Endothelial cell (in vitro differentiated cells): ENCODE measurements at places on chromosomes 7 and 10.

DNA sequence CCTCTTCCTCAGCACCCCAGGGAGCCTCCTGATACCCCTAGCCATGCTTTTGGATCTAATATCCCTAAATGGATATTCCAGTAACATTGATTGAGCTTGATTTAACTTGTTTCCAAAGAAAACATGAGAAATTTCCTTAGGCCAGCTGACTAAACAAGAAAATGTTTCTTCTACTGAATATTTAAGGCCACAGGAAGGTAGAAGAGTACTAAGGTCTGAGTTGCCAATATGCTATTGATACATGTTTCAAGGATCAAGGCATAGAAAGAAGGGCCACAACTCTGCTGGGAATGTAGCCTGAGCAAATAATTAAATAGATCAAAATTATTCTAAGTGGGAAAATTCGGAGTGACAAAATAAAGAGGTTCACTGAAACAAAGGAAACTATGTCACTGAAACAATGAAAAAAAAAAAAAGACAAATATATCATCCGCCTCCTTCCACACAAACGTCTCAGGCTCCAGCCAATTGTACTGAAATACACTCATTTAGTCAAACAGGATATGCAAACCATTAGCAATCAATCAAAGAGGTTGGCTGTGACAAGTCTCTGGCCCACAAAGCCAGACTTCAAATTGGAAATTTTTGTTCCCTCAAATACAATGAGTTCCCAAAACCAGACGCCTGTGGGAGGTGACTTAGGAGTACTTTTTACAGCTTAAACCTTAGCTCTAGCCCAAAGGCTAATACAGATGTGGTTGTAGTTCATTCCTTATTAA, 396.2 kb downstream of the HTR7 start:
- no peak for DNase-seq

DNA sequence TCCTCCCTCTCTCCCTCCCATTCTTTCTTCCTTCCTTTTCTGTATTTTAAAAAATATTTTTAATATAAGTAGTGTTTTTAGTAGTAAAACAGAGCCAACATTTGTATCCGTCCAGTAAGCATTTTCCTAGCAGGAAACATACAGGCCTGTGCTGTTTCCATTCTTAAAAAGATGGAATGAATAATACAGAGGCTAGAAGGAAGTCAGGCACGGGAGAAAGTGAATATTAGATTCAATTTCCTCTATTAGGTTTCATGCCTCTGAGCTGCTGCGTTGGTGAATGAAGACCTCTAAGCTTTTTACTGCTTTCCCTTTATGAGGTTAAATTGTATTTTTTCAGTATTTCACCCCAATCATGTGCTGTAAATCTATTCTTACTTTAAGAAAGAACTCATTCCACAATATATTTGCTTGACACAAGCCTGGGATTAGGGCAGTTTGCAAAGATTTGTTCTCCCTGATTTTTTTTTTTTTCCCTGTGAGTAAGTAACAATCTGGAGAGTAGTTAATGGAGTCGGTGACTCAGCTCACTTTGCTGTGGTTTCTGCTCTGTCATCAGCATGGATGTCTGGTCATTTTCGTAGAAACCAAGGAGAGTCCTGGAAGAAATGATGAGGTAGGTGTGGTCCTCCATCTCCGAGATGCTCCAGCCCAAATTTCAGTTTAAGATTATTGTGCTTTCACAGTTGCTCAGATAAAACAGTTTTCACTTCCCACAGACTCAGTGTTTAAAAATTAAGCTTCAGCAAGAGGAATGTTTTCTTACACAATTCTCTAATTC, 76.1 kb upstream of the PITRM1 start:
- DNase-seq, result no peak

DNA sequence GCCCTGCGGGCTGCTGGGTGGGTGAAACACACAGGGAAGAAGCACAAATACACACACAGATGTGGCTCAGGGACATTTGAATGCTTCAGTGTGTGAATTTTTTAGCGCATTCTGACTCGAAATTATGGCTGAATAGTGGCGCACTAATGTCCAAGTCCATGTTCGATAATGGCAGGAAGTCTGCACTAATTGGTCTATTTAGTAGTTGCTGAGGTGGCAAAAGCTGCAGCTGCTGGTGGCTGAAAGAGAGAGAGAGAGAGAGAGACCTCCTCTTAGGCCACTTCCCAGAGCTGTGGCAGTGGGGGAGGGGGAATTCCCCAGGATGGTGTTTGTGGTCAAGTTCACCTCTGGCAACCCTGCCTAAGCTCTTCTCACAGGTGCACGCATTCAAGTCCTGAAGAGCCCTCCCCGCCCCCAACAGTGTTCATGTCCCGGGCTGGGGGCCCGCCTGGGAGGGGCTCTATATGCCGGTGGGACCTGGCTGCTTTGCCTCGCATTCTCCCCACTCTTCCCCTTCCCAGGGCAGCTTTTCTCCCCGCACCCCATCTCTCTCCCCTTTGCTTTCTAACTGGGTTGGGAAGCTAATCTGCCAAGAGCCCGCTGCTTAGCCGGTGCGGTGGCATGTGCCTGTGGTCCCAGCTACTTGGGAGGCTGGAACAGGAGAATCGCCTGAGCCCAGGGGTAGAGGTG, 6.0 kb upstream of the MNX1 start:
- DNase-seq, result no peak

DNA sequence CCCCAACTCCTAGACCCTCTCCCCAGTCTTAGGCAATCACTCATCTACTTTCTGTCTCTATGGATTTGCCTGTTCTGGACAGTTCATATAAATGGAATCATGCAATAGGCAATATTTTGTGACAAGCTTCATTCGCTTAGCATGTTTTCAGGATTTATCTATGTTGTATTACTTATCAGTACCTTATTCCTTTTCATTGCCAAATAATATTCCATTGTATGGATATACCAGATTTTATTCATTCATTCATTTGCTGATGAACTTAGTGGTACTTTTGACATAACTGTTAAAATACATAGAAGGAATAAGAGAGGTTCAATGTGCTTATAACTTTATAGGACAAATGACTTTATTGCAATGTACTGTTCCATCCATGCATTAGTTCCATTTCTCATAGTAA, 231.0 kb downstream of the SNX10 start:
- no peak for DNase-seq

DNA sequence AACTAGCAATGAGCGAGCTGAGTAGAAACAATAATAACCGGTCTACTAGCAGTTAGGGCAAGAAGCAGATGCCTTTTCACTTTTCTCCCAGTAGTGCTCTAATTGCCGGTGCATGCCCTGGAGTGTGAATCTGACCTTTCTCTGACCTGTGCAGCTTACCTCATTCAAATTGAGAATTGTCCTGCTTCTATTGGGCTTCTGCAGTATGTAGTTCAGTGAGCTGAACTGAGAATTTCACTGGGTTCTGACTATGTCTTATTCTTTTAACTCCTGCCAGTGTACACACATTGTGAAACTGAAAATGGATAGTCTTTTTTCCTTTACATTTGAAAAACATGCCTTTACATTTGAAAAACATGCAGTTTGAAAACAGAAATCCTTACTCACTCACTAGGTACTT, 157.9 kb upstream of the GRM3 start:
- no peak for DNase-seq

GRCh38 chr10:124307591-124307990, 111.1 kb downstream of the OAT start:
- no peak for DNase-seq

- DNase-seq, result no peak
These were observed 199.4 kb downstream of the GRID1 start for GRCh38 chr10:86167121-86167761.

GRCh38 chr10:131977323-131978096, 4.2 kb downstream of the BNIP3 start:
- DNase-seq, result no peak

DNA sequence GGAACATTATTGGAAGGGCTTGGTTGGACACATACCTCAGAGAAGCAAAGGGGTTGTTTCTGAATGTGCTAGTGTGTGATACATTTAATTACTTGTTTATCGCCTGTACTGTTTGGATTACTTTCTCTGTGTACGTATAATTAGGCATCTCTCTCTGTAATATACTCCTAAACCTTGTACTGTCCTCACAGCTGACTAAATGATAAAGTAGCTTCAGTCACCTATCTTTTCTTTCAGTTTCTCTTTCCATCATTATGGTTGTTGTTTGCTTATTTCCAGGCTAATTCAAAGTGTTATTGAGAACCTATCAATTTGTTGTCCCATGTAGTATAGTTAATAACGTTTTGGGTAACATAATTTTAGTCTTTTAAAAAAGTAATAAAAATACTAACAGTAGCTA, 34.0 kb downstream of the MXI1 start:
- DNase-seq, result no peak

DNA sequence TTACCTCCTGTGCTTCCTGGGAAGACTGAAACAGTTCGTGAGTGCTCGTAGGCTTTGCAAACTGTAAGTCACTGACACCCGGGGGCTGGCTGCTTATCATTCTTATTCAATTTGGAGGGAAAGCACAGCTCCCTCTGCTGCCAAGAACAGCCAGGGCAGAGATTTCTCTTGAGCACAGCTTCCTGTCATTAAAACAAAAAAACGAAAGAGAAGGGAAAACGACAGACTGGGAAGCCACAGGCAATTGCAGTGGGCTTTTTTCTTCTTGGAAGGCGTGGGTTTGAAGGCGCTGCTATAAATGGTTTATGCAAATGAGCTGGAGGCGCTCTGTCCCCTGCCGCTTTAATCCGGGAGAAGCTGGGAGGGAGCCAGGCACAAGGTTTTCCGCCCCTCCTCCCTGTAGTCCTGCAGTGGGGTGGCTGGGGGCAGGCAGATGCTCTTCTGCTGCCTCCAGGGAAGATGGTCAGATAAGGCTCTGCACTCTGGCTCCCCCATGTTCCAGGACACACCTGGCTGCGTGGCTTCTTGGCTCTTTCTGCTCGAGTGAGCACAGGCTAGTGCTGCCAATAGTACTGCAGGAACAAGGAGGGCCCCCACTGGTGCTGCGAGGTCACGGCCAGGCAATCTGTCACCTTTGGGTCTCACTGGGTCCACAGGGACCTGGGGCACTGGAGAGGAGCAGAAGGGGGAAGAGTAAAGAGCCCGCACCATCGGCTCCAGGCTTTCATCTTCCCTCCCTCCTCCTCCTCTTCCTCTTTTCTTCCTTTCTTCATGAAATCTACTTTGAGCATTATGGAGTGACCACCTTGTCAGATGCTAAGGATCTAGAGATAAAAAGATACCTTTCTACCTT, 49.5 kb downstream of the NEURL1 start:
- DNase-seq, result no peak

GRCh38 chr7:40673285-40673684, 538.5 kb downstream of the SUGCT start:
- no peak for DNase-seq

DNA sequence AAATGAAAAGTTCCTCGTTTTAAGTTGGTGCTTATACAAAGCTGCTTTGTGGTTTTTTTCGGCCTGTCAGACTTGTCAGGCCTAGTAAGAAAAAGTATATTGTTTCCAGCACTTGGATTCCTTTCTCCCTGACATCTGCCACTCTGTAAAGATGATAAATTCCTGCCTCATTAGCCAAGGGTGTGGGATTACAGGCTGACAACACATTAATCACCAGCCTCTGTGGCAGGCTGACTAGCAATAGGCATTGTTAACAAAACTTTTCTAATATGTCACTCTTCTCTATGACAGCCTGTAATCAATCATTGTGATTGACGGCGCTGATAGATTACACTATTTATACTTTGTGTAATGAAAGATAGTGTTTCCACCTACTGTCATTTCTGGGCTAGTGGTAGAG, 682.5 kb downstream of the LRMDA start:
- no peak for DNase-seq

GRCh38 chr7:80372415-80372814, 139.4 kb downstream of the GNAT3 start:
- DNase-seq, result no peak

GRCh38 chr7:38781991-38782390, 127.0 kb downstream of the VPS41 start:
- no peak for DNase-seq

DNA sequence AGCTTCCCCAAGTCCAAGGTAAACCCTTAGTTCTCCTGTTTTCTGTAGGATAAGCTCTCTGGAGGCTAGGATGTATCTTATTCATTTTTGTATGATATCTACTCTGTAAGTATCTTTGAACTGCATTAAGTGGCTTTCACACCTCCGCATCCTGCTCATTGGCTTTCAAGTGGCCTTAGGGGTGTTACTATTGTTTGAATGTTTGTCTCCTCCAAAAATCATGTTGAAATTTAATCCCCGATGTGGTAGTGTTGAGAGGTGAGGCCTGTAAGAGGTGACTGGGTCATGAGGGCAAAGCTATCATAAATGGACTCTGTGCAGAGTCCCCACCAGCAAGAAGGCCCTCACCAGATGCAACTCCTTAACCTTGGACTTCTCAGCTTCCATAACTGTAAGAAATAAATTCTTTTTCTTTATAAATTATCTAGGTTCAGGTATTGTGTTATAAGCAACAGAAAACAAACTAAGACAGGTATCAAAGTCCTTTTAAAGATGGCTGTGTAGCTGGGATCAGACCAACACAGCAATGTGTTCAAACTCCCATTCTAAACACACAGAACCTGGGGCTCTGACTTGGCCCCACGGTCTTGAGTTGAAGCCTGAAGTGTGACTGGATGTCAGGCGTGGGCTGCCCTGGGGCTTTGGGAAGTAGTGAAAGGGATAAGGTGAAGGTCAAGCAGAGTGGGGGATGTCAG, 25.9 kb downstream of the TBXAS1 start:
- no peak for DNase-seq

GRCh38 chr7:64990216-64990615, 620 bp downstream of the ZNF117 start:
- DNase-seq, result no peak

GRCh38 chr7:47191876-47192291, 390.0 kb downstream of the TNS3 start:
- no peak for DNase-seq

DNA sequence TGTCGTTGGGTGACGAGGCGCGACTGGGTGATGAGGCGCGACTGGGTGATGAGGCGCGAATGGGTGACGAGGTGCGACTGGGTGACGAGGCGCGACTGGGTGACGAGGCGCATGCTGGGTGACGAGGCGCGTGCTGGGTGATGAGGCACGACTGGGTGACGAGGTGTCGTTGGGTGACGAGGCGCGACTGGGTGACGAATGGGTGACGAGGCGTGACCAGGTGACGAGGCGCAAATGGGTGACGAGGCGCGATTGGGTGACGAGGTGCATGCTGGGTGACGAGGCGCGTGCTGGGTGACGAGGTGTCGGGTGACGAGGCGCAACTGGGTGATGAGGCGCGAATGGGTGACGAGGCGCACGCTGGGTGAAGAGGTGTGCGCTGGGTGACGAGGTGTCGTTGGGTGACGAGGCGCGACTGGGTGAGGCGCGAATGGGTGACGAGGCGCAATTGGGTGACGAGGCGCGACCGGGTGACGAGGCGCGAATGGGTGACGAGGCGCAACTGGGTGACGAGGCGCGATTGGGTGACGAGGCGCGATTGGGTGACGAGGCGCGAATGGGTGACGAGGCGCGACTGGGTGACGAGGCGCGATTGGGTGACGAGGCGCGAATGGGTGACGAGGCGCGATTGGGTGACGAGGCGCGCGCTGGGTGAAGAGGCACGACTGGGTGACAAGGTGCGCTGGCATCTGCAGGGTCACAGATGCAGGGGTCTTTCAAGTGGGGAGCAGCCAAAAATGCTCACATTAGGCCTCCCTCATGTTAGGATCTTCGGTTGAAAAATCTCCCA, 7.9 kb upstream of the NOM1 start:
- no peak for DNase-seq

- no peak for DNase-seq
These were observed 97.1 kb upstream of the CPXM2 start for GRCh38 chr10:123988694-123989093.

- no peak for DNase-seq
These were observed 29.3 kb downstream of the CCNJ start for GRCh38 chr10:96072674-96073073.
